ENCODE measurements at places on chromosomes 7 and 10.

- DNase-seq, result no peak
Measured at GRCh38 chr10:4902571-4903011, 60.6 kb upstream of the AKR1C1 start.

DNA sequence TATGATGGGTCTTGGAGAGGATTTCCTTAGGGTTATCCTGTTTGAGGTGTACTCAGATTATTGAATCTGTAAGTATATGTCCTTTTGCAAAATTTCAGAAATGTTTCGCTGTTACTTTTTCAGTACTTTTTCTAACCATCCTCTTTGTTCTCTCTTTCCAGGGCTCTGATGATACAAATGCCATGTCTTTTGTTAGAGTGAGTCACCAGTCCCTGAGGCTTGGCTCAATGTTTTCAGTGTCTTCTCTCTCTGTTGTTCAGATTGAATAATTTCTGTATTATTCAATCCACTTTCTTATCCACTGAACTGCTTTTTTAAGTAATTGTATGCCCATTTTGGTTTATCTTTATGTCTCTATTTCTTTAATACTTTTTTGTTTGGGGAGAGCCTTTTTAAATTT lies 449.4 kb downstream of the TNS3 start:
- no peak for DNase-seq

GRCh38 chr7:98360221-98361130 lies 40.4 kb downstream of the BAIAP2L1 start:
- DNase-seq, result no peak

- DNase-seq, result no peak
Measured at GRCh38 chr10:132036887-132037675, 28.7 kb upstream of the JAKMIP3 start.

- no peak for DNase-seq
Measured at GRCh38 chr10:3877211-3878000, 92.4 kb upstream of the KLF6 start.

- DNase-seq, result no peak
Measured at GRCh38 chr10:113997428-113997827, 46.2 kb upstream of the ADRB1 start.

DNA sequence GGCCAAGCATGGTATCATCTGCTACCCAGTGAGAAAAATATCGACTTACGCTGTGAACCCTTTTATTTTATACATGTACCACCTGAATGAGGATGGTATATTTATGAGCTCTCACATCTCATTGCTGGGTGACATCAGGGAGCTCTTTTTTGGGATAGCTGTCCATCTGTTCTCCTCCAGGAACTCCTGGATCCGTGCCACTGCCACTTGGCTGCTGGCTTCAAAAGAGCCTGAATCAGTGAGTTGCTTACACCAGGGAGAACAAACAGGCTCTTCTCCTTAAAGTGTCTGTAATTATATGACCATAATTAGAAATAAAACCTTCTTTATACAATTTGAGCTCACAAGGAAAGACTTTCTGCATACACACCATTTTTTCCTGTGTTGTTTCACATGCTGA lies 106.2 kb downstream of the KAT6B start:
- no peak for DNase-seq

DNA sequence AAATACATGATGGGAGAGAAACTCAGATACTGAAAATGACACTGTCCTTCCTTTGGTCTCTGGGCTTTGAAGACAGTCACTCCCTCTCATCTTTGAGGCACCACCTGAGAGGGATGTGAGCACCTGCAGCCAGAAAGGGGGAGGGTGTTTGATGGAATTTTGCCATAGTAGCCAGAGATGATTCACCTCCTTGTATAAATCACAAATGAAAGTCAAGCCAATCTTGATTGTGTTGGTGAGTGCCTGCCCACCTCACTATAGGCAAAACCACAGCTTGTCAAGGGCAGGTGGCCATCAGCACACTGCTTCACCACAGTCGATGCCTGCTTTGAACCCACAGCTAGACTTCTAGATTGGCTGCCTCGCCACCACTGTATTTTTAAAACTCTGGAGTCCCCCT lies 48.2 kb downstream of the PON1 start:
- no peak for DNase-seq

- no peak for DNase-seq
Measured at GRCh38 chr10:105783936-105784483, 1142.9 kb downstream of the SORCS3 start.

GRCh38 chr7:70178211-70178610 lies 579.9 kb downstream of the AUTS2 start:
- no peak for DNase-seq

- no peak for DNase-seq
Measured at GRCh38 chr10:120942806-120943413, 91.7 kb downstream of the WDR11 start.

DNA sequence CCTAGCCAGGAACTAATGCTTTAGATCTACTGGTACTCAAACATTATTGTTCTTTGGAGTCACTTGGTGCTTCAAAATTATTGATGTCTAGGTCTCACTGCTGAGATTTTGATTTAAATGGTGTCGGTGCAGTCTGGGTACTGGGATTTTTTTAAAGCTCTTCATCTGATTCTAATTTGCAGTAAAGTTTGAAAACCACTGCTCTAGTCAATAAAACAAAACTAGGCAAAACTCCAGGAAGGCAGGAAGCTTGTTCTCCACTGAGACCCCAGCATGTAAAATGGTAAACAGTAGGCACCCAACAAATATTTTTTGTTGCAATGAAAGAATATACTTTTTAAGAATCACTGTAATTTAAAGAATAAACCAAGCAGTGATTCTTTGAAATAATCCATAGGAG lies 49.7 kb downstream of the ADD3 start:
- DNase-seq, result no peak

GRCh38 chr10:247480-247879 lies 112.2 kb downstream of the ZMYND11 start:
- no peak for DNase-seq

- DNase-seq, result no peak
Measured at GRCh38 chr10:3106928-3107425, 39.6 kb downstream of the PFKP start.

DNA sequence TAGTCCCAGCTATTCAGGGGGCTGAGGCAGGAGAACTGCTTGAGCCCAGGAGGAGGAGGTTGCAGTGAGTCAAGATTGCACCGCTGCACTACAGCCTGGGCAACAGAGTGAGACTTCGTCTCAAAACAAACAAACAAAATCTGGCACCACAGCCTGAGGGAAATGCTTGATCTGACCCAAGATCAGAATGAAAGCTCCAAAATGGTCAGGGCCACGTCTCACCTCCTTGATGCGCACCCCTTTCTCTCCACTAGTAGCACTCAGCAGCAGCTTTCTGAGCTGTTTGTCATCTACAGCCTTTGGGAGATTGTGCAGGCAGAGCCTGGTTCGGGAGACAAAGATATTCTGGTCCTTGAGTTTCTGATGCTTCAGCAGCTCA lies 22.7 kb downstream of the RBM28 start:
- no peak for DNase-seq

DNA sequence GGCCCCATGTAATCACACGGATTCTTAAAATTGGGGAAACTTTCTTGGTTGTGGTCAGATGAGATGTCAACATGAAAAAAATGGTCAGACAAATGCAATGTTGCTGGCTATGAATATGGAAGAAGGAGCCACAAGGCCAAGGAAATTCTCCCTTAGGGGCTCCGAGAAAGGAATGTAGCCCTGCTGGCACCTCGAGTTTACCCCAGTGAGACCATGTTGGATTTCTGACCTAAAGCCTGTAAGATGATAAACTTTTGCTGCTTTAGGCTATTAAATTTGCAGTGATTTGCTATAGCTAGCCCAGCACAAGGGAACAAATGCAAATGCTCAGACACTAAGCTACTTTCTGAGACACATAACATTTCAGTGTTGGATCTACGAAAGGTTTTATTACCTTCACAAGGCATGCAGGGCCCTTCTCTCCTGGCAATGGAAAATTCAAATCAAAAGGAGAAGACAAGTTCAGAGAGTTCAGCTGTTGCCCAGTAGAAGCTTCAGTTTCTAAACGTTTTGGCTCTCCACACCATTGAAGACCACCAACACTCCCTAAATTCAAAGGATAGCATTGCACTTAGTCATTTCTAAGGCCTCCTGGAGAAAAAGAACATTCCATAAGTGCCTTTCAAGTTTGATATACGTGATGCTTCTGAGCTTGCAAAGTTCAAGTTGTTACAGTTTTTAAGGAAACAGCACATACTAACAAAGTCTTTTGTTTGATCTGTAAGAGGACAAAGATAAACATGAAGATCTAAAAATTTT lies 23.4 kb downstream of the MCMBP start:
- no peak for DNase-seq

DNA sequence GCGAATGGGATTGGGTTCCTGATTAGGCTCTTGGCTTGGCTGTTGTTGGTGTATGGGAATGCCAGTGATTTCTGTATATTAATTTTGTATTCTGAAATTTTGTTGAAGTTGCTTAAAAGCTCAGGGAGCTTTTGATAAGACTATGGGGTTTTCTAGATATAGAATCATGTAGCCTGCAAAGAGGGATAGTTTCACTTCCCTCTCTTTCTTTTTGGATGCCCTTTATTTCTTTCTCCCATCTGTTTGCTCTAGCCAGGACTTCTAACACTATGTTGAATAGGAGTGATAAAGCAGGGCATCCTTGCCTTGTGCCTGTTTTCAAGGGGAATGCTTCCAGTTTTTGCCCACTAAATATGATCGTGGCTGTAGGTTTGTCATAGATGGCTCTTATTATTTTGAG lies 40.4 kb upstream of the MPP7 start:
- no peak for DNase-seq

DNA sequence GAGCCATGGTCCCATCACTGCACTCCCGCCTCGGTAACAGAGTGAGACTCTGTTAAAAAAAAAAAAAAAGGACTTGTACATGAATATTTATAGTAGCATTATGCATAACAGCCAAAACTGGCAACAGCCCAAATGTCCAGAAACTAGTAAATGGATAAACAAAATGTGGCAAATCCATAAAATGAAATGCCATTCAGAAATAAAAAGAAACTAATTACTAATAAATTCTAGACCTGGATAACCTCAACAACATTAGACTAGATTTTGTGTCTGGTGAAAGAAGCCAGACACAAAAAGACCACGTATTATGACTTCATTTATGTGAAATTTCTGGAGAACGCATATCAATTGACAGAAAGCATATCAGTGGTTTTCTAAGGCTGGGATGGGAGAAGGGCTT lies 74.5 kb downstream of the HPSE2 start:
- no peak for DNase-seq

- DNase-seq, result no peak
Measured at GRCh38 chr10:67803588-67804394, 34.2 kb downstream of the DNAJC12 start.

DNA sequence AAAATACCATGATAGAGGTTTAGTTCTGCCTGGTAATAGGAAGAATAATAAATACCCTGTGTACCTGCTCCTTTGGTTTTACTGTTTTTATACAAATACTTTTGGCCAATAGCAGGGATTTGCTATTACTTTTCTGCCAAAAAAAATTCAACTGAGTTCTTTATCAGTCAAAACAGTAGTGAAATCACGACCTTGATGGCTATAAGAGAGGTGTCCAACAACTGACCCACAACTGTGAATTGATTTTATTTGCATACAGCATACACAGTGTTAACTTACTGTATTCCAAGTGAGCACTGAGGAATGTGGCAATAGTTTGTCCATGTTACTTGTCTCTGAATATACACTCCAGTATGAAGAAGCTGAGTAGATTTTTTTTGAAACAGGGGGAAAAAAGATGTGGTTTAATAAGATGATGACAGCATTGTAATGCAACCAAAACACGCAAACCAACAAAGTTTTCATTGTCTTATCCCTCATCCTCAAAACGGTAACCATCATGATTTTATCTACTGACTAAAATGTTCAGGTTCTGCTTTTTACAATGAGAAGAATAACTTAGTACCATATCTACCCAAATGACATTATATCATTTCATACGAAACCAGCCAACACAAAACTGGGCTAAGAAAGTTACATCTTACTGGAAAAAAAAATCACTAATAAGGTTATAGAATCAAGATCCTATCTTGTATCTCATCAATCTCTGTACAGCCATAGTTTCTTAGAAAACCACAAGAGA lies 63.3 kb downstream of the GSAP start:
- no peak for DNase-seq

GRCh38 chr7:117645481-117646165 lies 165.8 kb downstream of the CFTR start:
- DNase-seq, result no peak

DNA sequence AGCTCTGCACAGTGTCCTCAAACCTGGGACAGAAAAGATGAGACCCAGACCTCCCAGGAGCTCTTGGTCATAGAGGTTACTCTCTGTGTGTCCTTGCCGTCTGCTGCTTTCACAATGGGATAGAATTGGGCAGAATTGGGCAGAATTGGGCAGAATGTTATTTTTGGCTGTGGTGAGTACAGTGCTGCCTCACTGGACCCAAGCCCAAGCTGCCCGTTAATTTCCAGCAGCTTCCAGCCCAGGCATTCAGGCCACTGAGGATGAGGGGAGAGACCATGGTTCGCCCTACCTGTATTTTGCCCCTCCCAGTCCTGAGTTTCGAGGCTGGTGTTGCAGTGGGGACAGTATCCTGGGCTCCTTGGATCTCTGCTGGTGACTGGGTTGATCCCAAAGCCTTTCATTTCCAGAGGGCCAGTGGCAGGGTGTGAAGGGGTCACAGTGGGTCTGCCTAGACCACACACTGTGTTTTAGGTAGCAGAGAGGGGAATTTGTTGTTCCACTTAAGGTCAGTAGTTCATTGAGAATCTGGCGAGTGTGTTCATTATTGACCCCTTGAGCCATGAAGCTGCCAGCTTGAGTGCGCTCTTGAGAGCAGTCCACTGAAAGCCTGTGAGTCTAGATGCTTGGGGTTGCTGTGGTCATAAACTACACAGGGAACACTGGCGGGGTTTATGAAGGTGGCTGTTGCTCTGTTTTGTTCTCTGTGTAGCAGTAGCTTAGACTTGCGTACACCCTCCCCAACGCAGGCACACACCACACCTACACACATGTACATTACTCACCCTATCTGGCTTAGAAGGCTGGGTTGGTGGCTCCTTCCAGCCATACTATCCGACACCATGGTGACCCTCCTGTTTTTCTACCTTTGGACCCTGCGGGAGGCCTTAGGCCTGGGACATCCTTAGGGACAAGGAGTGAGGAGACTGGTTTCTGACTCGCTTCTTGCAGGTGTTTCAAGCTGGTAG lies 23.5 kb downstream of the NACAD start:
- no peak for DNase-seq

- peak; percentile 9 for DNase-seq
Measured at GRCh38 chr10:130215931-130216231, 79.7 kb downstream of the GLRX3 start.

GRCh38 chr10:43110338-43111071 lies 27.7 kb upstream of the CSGALNACT2 start:
- DNase-seq, result no peak

Data from RWPE2 (cell line).